AG09309 (cell line): ENCODE measurements at places on chromosomes 4 and X.

GRCh38 chr4:112270051-112270450 lies 15.7 kb downstream of the TIFA start:
- no peak for DNase-seq

DNA sequence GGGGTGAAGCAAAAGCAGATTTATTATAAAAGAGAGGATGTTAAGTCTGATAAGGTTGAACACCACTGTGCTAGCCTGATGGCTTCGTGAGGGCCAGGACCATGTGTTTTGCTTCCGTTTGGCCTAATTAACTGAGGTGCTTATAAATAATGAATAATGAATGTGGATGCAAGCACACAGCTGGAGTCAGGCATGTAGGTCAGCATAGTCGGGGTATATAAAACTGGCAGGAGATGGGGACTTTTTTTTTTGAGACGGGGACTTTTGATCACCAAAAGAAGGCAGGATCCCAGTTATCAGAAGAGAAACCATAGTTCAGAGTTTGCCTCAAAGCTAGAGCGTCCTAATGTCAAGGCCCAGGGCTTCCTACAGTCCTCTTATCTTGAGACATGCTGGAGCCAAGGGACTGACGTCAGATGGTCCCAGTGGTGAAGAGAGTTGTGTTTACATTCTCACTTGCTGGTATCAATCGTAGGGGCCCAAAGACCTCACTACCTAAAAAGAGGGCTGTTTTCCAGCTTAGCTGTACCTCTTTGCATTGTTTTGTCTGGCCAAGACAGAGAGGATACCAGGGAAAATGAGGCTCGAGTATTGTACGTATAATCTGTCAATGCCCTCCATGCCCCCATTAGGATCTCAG lies 50.4 kb downstream of the RTL9 start:
- no peak for DNase-seq

- no peak for DNase-seq
These were observed 98.3 kb downstream of the RAPGEF2 start for GRCh38 chr4:159201168-159201567.

DNA sequence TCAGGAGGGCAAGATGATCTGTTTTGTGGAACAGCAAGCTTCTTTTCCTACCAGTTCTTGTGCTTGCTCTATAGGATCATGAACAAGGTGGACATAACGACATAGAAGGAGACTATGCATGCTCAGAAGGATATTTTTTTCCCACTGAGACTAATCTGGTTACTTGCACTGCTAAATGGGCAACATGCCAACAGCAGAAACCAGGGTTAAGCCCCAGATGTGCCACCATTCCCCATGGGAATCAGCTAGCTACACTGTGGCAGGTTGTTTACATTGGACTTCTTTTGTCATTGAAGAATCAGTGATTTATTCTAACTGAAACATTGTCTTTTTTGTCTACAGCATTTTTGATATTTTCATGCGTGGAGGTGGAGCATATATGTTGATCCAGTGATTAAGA lies 165.6 kb downstream of the C4orf33 start:
- DNase-seq: no peak

GRCh38 chrX:45735571-45735970 lies 534.9 kb upstream of the DIPK2B start:
- no peak for DNase-seq
